HT1080 (cell line): ENCODE measurements at places on chromosomes 5 and 9. TPM values are rescaled to one million over a fixed set of nuclear protein-coding genes. Genes with fewer than 3 reads are reported as not detected.

DNA sequence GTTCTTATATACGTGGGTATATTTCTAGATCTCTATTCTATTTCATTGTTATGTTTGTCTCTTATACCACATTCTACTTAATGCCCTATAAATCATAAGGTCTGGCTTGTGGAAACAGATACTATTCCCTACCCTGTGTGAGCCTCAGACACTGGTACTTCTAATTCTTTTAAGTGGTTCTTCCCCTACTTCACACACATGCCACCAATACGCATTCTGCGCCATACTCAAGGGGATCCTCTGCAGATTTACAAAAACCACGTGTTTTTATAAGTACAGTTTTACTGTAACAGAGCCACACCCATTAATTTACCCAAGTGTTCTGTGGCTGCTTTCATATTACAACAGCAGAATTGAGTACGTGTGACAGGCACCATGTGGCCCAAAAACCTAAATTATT is 195.6 kb downstream of the SAXO1 start:
- DNase-seq, result no peak

GRCh38 chr9:89661956-89662717 is 57.3 kb downstream of the GADD45G start:
- DNase-seq, result peak; percentile 78

DNA sequence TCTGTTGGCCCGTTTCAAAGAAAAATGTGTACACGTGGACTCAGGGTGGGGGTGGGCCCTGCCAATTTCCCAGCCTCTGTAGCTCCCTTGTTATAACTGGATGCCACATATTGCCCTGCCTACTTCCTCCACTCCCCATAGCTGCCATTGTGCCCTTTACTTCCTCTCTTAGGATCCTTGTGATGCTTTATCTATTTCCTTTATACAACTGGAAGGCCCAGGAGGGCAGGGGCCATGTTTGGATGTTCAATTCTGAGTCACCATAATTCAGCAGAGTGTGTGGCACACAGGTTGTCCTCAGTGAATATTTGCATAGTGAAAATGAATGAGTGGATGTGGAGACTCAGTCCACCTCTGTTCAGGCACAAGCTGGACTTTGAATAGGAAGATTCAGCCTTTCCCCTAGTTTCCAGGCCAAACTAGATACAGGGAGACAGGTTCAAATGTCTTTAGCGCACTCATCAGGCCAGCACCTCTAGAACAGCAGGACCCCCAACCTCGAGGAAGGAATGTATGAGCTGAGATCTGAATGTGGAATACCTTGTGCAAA is 10.6 kb upstream of the FEM1C start:
- no peak for DNase-seq

DNA sequence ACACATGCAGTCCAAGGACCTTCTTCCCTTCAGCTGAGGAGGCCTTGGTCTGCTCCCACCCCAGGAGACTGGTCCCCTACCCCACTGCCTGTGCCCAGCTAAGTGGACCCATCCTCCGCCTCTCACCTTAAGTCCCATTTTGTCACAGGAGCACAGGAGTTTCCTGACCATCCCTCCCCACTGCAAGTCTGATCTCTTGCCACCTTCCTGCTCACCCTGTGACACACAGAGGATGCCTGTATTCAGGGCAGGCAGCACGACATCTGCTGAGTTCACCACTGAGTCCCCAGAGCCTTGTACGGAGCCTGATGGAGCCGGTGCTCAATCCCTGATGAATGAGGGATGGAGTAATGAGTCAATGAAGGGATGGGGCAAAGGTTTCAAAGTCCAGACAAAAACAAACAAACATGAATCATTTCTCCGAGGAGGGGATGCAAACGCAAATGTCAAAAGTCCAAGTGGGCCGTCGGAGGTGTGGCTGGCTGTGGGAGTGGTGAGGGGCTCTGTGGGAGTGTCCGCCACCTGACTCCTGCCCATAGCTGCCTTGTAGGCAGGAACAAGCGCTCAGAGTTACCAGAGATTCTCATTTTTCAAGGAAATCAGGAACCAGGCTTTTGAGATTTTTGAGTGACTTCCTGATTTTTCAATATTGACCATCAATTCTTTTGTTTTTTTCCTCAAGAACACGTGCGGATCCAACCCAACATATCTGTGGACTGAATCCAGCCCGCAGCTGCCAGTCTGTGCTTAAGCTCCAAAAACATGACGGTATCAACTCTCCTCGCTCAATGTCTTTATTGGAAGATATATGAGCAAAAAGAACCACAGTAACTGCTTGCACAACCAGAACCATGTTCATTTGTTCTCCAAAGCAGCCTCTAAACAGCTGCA is 4.4 kb downstream of the RAPGEF1 start:
- DNase-seq, result no peak

Gene RNF180
- 3.4 and 5.9 TPM in 2 replicates for total RNA-seq

DNA sequence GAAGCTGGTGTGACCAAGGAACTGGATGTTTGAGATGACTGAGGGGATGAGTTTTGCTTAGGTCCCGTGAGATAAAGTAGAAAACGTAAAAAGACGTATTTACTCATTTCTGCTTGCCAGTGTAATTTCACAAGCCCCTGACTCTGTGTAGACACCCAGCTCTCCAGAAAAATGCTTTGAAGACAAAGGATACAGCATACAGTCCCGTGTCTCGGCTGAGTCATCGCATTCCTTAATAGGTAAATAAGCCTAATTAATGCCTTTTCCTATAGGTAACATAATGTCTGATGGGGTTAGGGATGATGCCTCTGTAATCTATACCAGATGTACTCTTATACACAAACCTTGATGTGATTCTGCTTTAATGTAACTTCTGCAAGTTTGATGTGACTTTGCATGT is 20.2 kb downstream of the S100Z start:
- no peak for DNase-seq
